ENCODE measurements at places on chromosomes 4 and X.

GRCh38 chrX:139826065-139827044, 106.5 kb downstream of the ATP11C start:
- DNase-seq = peak; percentile 73

DNA sequence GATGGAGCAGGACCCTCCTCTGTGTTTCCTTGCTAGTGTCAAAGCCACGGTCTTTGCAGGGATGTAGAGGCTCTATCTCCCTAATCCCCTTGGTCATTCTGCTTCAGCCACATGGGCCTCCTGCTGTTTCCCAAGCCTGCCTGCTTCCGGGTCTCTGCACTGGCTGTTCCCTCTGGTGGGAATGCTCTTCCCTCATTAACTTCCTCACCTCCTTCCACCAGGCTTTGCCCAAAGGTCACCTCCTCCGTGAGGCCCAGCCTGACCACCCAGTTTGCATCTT, 56.6 kb downstream of the ABLIM2 start:
- no peak for DNase-seq

DNA sequence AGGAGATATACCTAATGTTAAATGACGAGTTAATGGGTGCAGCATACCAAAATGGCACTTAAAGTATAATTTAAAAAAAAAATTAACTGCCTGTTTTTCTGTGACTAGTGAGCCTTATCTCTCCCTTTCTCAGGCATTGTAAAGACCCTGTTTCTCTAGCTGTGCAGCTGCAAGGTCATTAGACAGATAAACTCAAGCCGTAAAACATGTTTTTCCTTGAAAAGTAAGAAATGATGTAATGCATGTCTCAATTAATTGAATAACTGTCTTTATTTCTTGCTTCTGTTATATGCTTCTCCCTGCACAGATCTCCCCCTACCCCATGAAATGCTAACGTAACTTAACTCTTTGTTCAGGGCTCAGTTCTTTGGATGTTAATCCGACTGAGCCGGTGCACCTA, 10.5 kb downstream of the TBC1D19 start:
- no peak for DNase-seq

DNA sequence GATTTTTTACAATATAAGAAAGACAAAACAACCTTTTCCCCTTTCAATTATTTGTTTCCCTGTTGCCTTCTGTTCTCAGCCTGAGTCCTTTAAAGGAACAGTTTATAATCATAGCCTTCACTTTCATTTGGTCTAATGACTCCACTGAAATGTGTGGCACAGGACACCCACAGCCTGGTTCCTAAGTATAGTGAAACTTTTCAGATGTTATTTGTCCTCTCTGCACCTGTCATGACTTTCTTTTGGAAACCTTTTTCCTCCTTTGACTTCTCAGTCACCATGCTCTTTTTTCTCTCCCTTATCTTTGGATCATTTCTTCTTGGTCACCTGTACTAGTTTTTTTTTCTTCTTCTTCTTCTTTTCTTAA, 237.8 kb upstream of the ANXA3 start:
- DNase-seq = no peak

- DNase-seq = no peak
Measured at GRCh38 chr4:24056289-24056688, 166.4 kb upstream of the PPARGC1A start.

GRCh38 chr4:59500103-59500502, 1700.0 kb upstream of the ADGRL3 start:
- DNase-seq = no peak

DNA sequence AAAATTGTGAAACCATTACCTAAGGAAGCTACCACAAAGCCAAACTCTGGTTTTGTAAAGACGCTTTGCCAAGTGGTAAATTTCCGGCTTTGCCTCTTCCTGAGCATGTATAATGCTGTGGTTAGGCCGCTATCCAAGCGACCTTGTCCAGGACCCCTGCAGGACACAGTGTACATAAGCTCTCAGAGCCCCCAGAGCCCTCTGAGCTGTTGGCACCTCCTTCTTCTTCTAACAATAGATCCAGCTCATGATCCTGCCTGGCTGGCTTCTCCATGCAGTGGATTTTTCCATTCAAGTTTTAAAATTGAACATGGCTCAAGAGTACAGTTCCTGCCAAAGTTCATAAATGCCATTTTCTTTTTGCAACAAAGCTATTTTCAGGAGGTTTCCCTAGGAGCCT, 326.7 kb downstream of the MAPK10 start:
- peak; percentile 56 for DNase-seq

DNA sequence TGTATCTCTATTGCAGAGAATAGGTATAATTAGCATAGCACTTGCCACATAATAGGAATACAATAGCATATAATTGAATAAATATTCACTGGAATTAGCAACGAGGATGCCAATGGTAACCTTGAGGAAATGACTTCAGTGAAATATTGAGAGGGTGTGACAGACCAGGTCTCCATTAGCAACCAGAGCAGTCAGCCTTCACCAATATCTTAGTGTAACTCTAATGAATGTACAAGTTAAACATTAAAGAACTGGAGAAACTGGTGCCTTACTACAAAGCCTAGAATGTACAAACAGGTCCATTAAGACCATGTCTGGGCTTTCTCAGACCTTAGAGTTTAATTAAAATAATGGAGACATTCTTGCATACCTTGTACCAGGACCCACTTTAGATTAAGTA, 143.0 kb downstream of the MAGEB17 start:
- no peak for DNase-seq

GRCh38 chr4:139647184-139647583, 18.4 kb upstream of the MGST2 start:
- no peak for DNase-seq

- DNase-seq = no peak
Measured at GRCh38 chrX:54223581-54223980, 40.5 kb upstream of the FAM120C start.

DNA sequence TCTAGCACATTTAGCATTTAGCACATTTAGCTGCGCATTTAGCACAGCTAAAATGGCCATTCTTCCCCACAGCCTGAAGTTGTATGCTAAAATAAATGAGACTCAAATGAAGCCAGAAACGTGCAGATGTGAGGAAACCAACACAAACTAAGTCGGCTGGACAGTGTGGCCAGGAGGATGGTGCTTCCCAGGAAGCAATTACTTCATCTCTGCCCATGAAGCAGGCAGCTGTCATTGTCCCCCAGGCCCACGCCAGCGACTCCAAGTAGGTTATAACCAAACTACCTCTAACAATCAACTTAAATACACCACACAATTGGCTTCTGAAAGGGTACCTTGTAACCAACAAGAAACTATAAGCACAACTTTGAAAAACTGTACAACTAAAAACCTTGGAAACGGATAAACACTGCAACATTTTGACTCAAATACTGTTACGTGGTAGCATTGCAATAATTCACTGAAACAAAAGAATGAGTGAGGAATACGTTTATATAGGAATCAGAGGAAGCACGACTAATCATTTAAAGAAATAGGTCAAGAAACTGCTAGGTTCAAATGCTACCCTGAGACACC, 39.2 kb downstream of the AFAP1 start:
- no peak for DNase-seq

- no peak for DNase-seq
Measured at GRCh38 chr4:188975271-188975670, 836.0 kb downstream of the TRIML1 start.

DNA sequence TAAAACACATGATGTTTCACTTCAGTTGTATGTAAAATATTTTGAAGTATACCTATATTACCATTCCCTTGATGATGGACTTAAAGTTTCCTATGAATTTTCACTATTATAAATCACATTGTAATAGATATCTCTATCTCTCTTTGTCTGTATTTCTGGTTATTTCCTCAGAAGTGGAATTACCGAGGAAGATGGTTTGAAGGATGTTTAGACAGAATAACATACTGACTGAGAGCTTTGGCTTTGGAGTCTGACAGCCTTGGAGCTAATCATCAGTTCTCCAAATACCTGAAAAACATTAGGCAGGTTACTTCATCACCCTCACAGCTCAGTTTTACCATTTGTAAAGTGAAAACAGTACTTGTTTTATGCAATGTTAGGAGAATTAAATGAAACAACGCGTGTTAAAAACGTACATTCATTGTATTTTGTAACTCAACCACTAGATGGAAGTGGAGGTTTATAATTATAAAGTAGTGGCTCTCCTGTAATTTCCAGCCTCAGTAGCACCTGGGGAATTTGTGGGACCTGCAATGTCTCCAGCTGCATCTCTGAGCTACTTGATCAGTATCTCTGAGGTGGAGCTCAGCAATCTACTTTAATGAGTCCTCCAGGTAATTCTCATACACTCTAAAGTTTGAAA, 14.3 kb downstream of the JCHAIN start:
- peak; percentile 35 for DNase-seq

- DNase-seq = peak; percentile 32
Measured at GRCh38 chrX:49884290-49884862, 5.1 kb downstream of the USP27X start.

- no peak for DNase-seq
Measured at GRCh38 chr4:45453258-45453853, 670.5 kb downstream of the GABRG1 start.

GRCh38 chrX:10039821-10040793, 72.9 kb downstream of the CLDN34 start:
- DNase-seq = peak; percentile 34

- DNase-seq = peak; percentile 71
Measured at GRCh38 chrX:49155243-49155899, 7.2 kb upstream of the MAGIX start.

DNA sequence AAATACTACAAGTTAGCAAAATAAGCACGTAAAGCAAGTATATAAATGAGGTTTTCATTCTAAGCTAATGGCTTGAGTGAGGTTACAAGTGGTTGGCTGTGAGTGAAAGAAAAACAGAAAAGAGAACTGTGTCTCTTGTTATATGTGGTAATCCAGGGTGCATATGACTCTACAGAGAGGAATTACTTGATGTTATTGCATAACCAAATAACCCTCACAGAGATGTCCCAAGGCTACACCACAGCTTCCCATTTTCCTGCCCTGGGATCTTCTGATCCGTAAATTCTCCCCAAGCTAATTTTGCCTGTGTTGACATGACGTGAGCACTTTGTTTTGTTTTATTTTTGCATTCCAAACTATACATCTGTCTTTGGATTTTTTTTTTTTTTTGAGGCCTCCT, 470.0 kb upstream of the INTU start:
- DNase-seq = peak; percentile 87

GRCh38 chr4:16075975-16076757, 7.7 kb downstream of the PROM1 start:
- no peak for DNase-seq

DNA sequence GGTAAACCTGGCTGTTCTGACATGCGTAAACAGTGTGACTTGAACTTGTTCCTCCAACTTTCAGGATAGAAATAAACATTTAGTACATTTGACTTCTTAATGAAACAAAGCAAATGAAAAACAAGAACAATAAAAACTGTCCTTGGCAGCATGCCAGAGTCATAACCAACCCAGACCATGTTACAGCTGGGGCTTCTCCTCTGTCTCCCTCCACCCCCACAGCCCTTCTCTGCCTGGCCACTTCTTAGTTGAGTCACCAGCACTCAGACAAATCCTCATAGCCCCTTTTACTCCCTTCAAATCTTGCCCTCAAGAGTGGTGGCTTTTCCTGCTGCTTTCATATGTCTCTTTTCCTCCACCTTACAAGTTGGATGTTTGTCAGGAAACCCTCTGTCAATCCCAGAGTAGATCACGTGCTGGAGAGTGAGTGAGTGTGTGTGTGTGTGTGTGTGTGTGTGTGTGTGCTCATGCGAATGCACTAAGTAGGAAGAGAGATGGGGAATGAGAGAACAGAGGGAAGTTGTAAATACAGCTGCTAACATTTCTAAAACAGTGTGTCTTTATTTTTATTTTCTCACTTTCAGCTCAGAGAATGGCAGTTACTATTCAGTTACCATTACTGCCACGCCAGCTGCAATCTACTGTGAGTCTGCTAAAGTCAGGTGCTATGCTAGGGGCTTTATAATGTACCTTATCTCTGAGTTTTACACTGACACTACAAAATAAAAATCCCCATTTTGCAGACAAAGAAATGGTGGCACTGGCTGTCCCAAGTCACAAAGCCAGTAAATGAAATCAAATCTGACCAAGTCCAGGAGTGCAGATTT, 15.0 kb downstream of the SCARB2 start:
- peak; percentile 78 for DNase-seq

DNA sequence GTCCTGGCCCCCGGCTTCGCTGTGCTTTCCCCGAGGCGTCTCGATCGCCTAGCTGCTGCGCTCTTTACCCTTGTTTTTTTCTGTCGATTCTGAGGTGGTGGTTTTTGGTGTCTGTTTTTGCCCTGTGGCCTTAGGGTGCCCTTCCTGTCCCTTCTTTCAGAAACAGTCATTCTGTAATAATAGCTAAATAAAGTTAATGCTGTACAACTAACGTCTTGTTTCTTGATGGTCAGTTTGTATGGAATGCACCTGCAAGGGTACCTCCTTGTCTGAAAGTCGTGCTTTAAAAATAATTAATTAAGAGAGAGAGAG, 686 bp downstream of the FIP1L1 start:
- no peak for DNase-seq

- DNase-seq = no peak
Measured at GRCh38 chrX:72271812-72272211, 5.2 kb downstream of the RPS4X start.

DNA sequence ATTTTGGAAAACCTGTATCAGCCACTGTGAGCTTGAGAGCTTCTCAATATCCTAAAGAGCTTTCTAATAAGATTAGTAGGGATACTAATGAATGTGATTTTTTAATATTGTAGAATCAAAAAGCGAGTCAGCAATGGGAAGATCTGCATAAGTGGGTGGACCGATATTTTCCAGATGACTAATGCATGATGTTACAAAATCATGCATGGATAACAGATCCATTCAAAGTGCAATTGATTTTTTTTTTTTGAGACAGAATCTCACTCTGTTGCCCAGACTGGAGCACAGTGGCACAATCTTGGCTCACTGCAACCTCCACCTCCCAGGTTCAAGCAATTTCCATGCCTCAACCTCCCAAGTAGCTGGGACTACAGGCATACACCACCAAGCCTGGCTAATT, 7.3 kb upstream of the CLDN2 start:
- DNase-seq = no peak

DNA sequence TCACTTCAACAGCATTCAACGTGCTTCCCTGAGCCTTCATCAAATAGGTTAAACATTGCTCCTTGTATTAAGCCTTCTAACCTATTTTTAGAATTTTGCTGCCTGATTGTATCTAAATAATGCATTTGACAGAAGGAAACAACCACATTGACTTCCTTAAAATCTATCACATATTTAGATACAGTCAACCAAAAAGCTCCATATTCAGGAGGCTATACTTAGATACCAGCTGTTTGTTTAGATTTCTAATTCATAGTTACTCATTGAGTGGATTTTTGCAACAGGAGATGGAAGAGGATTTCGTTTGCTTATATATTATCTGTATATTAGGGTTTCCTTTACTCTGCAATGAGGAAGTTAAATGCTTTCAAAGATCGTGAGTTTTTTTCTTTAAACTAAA, 241.1 kb upstream of the PPP1R2C start:
- no peak for DNase-seq

GRCh38 chr4:18192901-18193300, 171.3 kb upstream of the LCORL start:
- DNase-seq = no peak

Data from EL (cell line).